HFFc6 (cell line): ENCODE measurements at places on chromosomes 11 and 22. TPM values are rescaled to one million over a fixed set of nuclear protein-coding genes. Genes with fewer than 3 reads are reported as not detected.

The ISX gene
- total RNA-seq = not detected in 2 replicates

The CHRNA10 gene
- 0.23 to 0.54 TPM (median 0.48 TPM) in 3 replicates for total RNA-seq

The CHRDL2 gene
- not detected in 3 replicates for total RNA-seq

The OR10D3 gene
- not detected in 3 replicates for total RNA-seq

The AGBL2 gene
- 0.65 and 1.8 TPM in 2 replicates for total RNA-seq

The SNX19 gene
- 52.7 to 56.7 TPM (median 55.0 TPM) in 3 replicates for total RNA-seq

The CTSW gene
- 0.24 to 0.28 TPM in 2 of 3 replicates, not detected in the other for total RNA-seq

The CSNK2A3 gene
- total RNA-seq = 1.5 and 2.5 TPM in 2 replicates

The NTM gene
- total RNA-seq = 15.8 to 21.3 TPM (median 20.6 TPM) in 3 replicates

The RGL4 gene
- total RNA-seq = not detected in 3 replicates

The CDK2AP2 gene
- total RNA-seq = 31.3 to 40.1 TPM (median 32.0 TPM) in 3 replicates

The KDM4D gene
- total RNA-seq = 0.69 to 1.1 TPM (median 0.75 TPM) in 3 replicates

The SYCE3 gene
- total RNA-seq = not detected in 3 replicates

The TREH gene
- not detected in 3 replicates for total RNA-seq

The FBLN1 gene
- 210 to 346 TPM (median 236 TPM) in 3 replicates for total RNA-seq

The CD3D gene
- not detected in 3 replicates for total RNA-seq

The PRG3 gene
- total RNA-seq = not detected in 3 replicates

The ART1 gene
- total RNA-seq = not detected in 3 replicates

The GLYATL2 gene
- total RNA-seq = 0.47 TPM in 1 of 2 replicates, not detected in the other

The SLC1A2 gene
- 2.1 to 2.9 TPM (median 2.4 TPM) in 3 replicates for total RNA-seq

The GDPD4 gene
- not detected in 3 replicates for total RNA-seq
